ENCODE measurements at places on chromosomes 6 and 20. TPM values are rescaled to one million over a fixed set of nuclear protein-coding genes. Genes with fewer than 3 reads are reported as not detected.

The FOXQ1 gene
- not detected for polyA plus RNA-seq

The OSER1 gene
- 31.0 TPM for polyA plus RNA-seq

The RNGTT gene
- 11.3 TPM for polyA plus RNA-seq

The BCAS1 gene
- 5.9 TPM for polyA plus RNA-seq

The SDHAF4 gene
- polyA plus RNA-seq: 16.8 TPM

The FHL5 gene
- 1.6 TPM for polyA plus RNA-seq

The TFAP2A gene
- 0.76 TPM for polyA plus RNA-seq

The HLA-DQB1 gene
- 1.7 TPM for polyA plus RNA-seq

The COL20A1 gene
- polyA plus RNA-seq: 6.9 TPM

The IL17F gene
- not detected for polyA plus RNA-seq

DNA sequence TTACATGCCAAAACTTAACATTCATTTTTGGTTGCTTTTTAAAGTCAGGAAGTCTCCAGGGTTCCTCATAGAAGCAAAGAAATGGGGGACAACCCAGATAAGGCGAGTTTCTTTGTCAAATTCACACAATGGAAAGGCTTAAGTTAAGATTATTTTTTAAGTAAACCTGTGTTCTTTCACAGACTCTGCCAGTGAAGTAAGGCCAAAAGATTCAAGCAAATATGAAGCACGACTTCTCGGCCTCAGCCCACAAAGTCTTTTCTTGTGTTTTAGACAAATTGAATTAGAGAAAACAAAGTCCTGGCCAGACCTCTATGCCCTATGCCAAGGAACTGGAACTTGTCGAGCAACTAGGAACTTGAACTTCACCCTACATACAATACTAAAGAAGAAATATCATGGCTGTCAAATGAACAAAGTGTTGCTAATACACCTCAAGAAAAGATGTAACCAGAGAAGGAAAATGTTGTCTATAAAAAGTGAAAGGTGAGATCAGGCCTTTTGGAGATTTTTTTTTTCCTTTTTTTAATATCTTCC, 540.0 kb upstream of the JARID2 start:
- peak; percentile 54 for DNase-seq
- H3K27ac ChIP-seq: peak overlapping the region; percentile 48
- H3K4me1 ChIP-seq: peaks cover 5% of the 10 kb centered on the region
- H3K27me3 ChIP-seq: peaks cover 2% of the 10 kb centered on the region
- no peak overlapping the region for H3K4me3 ChIP-seq

GRCh38 chr20:7841291-7841970, 98.8 kb downstream of the HAO1 start:
- no peaks in the 10 kb centered on the region for H3K27me3 ChIP-seq
- H3K36me3 ChIP-seq: no peaks in the 10 kb centered on the region
- H3K4me3 ChIP-seq: no peak overlapping the region
- peak; percentile 57 for DNase-seq
- no peak overlapping the region for H3K27ac ChIP-seq

DNA sequence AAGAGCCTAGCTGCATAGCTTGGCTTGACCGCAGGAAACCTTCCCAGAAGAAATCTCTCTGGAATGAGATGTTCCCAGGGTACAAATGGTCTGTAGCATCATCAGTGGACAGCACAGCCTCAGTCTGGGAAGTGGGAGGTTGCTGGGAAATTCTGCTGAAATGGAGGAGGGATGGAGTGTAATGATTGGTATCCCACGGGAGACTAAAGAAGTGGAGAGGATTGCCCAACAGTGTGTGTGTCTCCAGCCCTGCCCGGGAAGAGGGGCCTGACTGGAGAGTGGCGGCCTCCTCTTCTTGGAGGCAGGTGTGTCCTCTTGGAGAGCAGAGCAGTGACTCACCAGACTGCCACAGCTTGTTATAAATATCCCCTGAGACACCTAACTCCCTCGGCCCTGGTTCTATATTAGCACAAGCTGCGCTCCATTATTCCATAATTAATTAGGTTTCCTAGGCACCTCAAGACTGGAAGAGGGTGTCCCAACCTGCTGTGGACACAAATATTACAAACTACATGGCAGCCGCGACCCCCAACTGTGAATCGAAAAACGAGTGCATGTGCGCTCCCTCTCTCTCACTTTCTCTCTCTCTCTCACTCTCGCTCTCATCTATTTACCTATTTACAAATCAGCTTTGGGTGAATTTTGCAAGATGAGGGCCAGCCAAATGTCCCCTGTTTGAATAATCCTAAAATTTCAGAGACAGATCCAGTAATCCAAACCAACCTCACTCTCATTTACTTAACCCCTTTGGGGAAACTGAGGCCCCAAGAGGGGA, 68.8 kb downstream of the FGD2 start:
- peaks cover 8% of the 10 kb centered on the region for H3K27me3 ChIP-seq
- peak; percentile 44 for DNase-seq
- H3K4me1 ChIP-seq: peaks cover 26% of the 10 kb centered on the region
- H3K36me3 ChIP-seq: no peaks in the 10 kb centered on the region
- H3K4me3 ChIP-seq: no peak overlapping the region
- H3K27ac ChIP-seq: peak overlapping the region; percentile 71

GRCh38 chr20:44642203-44643153, 9.0 kb downstream of the ADA start:
- no peaks in the 10 kb centered on the region for H3K27me3 ChIP-seq
- no peaks in the 10 kb centered on the region for H3K36me3 ChIP-seq
- H3K4me1 ChIP-seq: peaks cover 43% of the 10 kb centered on the region
- peak overlapping the region; percentile 53 for H3K27ac ChIP-seq
- peak; percentile 88 for DNase-seq

DNA sequence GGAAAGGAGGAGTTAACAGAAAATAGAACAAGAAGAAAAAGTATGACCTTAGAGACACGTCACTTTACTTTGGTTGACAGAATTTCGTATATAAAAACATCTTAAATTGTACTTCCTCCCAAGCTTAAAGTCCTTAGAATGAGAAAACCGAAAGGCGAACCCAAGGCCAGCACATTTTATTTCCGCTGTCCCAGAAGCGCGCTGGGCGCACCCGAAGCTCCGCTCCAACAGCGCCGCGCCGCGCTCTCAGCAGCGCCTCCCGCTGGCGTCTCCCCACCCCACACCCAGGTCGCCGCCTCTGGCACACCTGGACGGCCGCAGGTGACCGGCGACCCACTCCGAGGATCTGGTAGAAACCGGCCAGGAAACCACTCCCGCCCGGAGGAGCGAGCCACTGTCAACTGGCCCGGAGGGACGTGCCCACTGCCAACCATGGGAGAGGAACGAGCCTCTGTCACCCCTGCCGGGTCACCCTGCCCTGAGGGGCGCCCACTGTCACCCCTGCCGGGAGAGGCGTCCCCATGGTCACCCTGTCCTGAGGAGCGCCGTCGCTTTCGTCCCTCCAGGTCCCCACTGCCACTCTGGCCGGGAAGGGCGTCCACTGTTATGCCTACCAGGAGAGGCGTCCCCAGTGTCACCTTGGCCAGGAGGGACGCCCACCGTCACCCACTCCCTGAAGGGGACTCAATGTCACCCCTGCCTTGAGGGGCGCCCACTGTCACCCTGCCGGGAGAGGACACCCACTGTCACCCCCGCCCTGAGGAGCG, 824 bp downstream of the MPC1 start:
- no peaks in the 10 kb centered on the region for H3K27me3 ChIP-seq
- peak; percentile 75 for DNase-seq
- H3K4me3 ChIP-seq: peak overlapping the region; percentile 73
- peak overlapping the region; percentile 84 for H3K27ac ChIP-seq

- H3K4me3 ChIP-seq: no peak overlapping the region
- no peaks in the 10 kb centered on the region for H3K27me3 ChIP-seq
- no peaks in the 10 kb centered on the region for H3K36me3 ChIP-seq
- H3K27ac ChIP-seq: peak overlapping the region; percentile 56
Observed at GRCh38 chr6:22082218-22082617, 214.6 kb downstream of the PRL start.

DNA sequence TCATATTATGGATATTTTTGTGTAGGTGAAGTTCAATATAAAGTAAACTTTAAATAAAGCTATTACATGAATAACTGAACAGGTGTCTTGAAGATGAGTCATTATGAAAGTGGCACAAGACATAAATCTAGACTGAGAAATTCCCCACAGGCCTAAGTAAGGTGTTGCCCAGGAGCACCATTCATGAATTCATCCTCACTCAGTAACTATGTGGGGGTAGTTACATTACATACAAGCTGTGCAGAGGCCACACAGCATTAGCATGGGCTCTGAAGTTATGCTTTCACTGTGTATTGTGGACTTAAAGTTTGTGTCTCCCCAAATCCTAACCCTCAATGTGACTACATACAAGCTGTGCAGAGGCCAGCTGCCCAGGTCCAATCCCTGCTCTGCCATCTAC, 65.9 kb downstream of the BCAS1 start:
- H3K4me1 ChIP-seq: no peaks in the 10 kb centered on the region
- H3K27me3 ChIP-seq: no peaks in the 10 kb centered on the region
- H3K27ac ChIP-seq: no peak overlapping the region
- no peaks in the 10 kb centered on the region for H3K36me3 ChIP-seq

GRCh38 chr20:59789686-59790085, 143.8 kb downstream of the SYCP2 start:
- no peaks in the 10 kb centered on the region for H3K36me3 ChIP-seq
- H3K4me3 ChIP-seq: no peak overlapping the region
- no peak for DNase-seq
- H3K4me1 ChIP-seq: peaks cover 18% of the 10 kb centered on the region
- H3K27ac ChIP-seq: no peak overlapping the region
- no peaks in the 10 kb centered on the region for H3K27me3 ChIP-seq

DNA sequence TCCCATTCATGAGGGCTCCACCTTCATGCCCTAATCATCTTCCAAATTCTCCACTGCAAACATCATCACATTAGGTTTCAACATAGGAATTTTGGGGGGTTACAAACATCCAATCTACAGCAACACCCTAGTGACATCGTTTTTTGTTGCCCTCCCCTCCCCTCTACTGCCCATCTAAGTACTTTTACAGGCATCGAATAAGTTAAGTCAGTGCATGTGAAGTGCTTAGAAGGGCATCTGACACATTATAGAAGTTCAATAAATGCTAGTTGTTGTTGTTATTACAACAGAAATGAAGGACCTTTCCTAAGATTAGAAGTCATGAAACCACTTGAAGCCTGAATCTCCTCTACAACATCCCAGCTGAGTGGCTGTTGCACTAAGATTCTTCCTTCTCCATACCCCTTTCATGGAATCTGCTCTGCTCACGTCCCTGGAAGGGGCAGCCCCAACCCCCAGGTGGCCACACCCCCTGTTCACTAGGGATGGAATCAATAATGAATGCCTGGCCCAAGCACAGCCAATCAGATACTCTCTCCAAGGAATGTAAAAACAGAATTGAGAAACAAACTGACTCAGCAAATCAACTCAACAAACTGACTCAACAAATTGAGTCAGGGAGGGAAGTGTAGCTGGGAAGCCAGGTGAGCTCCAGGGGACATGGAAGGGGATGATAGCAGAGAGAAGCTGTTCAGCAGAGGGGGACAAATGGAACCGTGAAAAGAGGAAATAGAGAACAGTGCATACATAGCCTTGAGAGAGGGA, 3.9 kb upstream of the LRP11 start:
- no peak overlapping the region for H3K4me3 ChIP-seq
- H3K36me3 ChIP-seq: no peaks in the 10 kb centered on the region
- H3K27me3 ChIP-seq: no peaks in the 10 kb centered on the region

DNA sequence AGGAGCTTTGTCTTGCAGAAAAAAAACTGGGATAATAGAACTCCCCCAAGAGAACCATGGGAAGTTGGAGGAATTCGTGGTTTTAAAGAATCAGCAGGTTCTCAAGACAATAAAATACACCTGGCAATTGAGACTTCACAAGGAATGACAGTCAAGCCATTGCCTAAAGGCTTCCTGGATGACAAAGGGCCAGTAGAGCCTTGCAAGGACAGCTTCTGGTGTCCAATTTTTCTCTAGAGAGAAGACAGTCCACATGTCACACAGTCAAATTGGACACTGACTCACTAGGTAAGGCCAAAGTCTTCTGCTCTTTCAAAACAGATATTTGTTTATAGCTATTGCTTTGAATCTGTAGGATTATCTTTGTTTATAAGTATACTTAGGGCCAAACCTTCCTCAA, 80.3 kb upstream of the BMP5 start:
- H3K4me1 ChIP-seq: no peaks in the 10 kb centered on the region
- no peak overlapping the region for H3K4me3 ChIP-seq
- no peak for DNase-seq

- no peak overlapping the region for H3K27ac ChIP-seq
- no peak overlapping the region for H3K4me3 ChIP-seq
- H3K4me1 ChIP-seq: no peaks in the 10 kb centered on the region
- no peak for DNase-seq
Observed at GRCh38 chr20:13017883-13018535, 9.2 kb downstream of the SPTLC3 start.

- no peaks in the 10 kb centered on the region for H3K27me3 ChIP-seq
- H3K27ac ChIP-seq: no peak overlapping the region
- peaks cover 30% of the 10 kb centered on the region for H3K36me3 ChIP-seq
- no peak overlapping the region for H3K4me3 ChIP-seq
- no peaks in the 10 kb centered on the region for H3K4me1 ChIP-seq
- no peak for DNase-seq
Observed at GRCh38 chr6:107576852-107577251, 86.9 kb downstream of the SOBP start.

GRCh38 chr6:112177092-112177491, 77.3 kb downstream of the LAMA4 start:
- no peak for DNase-seq
- H3K27ac ChIP-seq: no peak overlapping the region
- peaks cover 48% of the 10 kb centered on the region for H3K36me3 ChIP-seq
- H3K27me3 ChIP-seq: no peaks in the 10 kb centered on the region
- peaks cover 8% of the 10 kb centered on the region for H3K4me1 ChIP-seq

DNA sequence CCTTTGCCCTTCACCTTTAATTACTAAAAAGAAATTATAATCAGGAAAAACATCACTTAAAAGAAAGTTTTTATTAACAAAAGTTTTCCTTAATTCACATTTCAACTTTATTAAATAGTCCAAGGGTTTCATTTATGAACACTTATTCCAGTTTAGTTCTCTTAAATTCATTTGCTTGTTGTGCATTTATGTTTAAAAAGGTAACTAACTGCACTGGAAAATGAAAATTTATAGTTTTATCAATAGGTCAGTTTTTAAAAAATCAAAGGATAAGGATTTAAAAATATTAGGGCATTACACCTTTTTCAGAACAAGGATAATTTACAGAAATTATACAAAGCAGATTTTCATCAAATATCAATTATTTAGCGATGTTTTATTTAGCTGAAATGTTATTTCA, 958 bp upstream of the ATP5F1E start:
- no peak for DNase-seq
- peaks cover 36% of the 10 kb centered on the region for H3K36me3 ChIP-seq
- H3K27me3 ChIP-seq: no peaks in the 10 kb centered on the region
- peak overlapping the region; percentile 90 for H3K27ac ChIP-seq

GRCh38 chr6:150231525-150231850, 88.6 kb downstream of the PPP1R14C start:
- DNase-seq: no peak
- H3K27me3 ChIP-seq: no peaks in the 10 kb centered on the region
- H3K36me3 ChIP-seq: no peaks in the 10 kb centered on the region
- H3K4me1 ChIP-seq: peaks cover 9% of the 10 kb centered on the region

DNA sequence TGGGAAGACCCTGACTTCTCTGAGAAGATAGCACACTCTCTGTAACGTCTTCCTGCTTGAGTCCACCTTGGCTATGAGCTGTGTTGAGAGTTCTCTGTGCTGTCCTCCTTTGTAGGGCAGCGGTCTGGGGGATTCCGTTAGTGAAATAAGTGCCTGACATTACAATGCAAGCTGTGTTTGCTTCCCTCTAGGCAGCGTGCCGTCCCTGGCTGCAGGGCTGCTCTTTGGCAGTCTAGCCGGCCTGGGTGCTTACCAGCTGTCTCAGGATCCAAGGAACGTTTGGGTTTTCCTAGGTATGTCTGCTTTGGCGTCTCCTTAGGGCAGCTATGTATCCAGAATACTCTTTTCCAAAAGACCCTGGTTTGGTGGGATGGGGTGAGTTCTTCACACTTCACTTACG, 2.8 kb downstream of the TMEM14C start:
- no peak overlapping the region for H3K27ac ChIP-seq
- H3K36me3 ChIP-seq: peaks cover 56% of the 10 kb centered on the region
- peaks cover 23% of the 10 kb centered on the region for H3K4me1 ChIP-seq
- no peak overlapping the region for H3K4me3 ChIP-seq
- no peaks in the 10 kb centered on the region for H3K27me3 ChIP-seq
- DNase-seq: no peak

Measured in muscle of leg (tissue), 16 donors.